ENCODE measurements at places on chromosomes 2 and 18. TPM values are rescaled to one million over a fixed set of nuclear protein-coding genes. Genes with fewer than 3 reads are reported as not detected.

Gene FABP1
- total RNA-seq: not detected

Gene TBR1
- total RNA-seq: not detected

Gene GTF2A1L
- not detected for total RNA-seq

- no peak for DNase-seq
Measured at GRCh38 chr2:45033302-45033701, 24.1 kb upstream of the SIX2 start.

GRCh38 chr2:25497918-25498407, 156.2 kb upstream of the DNMT3A start:
- DNase-seq: no peak

DNA sequence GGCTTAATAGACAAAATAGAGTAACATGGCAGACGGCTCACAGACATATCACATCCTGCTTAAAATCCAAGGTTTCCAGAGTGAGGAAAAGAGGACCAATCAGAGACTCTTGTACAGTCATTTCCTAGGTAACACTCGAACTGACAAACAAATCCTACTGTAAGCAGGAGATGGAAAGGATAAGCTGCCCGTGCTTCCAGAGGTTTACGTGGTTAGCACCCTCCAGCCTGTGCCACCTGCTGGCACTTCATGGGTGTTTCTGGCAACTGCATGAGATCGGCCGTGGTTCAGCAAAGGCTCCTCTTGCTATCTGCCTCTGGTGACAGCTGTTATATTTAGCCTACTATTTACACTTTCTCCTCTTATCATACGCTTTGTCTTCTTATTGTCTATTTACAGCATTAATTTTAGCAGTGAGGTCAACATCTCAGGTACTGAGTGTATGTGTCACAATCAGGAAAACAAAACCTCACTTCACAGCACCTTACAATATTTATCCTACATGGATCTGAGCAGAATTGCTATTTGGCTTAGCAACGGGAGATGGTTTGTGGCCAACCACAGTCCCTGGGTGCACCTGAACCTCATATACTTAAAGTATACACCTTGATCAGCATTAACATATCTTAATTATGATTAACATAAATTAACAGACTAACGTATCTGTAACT, 226.9 kb downstream of the TMEM163 start:
- DNase-seq: no peak

DNA sequence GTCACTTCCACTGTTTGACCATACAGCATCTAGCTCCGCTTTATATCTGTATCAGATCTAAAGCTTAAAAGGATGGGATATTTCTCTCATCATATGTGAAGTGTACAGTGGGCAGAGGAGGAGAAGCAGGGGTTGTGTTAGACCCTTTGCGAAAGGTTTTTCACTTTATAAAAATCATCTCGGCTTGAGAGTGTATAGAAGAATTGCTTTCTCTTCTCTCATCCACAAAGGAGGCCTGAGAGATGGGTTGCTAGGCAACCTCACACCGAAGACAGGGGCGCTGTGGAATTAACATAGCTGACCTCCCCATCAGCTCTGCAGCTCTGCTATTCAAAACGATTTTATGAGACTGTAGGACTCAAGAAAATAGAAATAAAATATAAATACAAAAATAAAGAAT, 70.2 kb upstream of the GALNT3 start:
- no peak for DNase-seq

DNA sequence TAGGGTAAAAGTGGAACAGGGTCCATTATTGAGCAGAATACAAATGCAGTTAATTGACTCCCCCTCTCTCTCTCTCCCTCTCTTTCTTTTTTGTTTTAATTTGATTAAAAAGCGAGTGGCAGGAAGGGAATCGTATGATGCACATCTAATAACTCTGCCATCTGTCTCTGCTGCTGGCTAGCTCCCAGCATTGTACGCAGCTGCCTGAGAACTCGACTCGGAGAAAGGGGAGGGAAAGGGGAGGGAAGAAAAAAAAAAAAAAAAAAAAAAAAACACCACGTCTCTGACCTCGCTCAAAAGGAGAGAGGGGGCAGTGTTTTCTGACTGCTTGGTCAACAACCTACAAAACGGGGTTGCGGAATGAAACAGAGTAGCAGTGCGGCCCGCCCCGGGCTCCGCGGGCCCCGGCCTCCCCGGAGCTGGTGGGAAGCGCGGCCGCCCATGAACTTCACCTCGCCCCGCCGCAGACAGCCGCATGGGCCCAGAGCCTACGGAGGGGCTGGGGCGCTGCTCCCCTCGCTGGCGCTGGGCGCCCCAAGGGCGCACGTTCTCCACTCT, 265.7 kb downstream of the TCF4 start:
- peak; percentile 85 for DNase-seq

Gene PLA2R1
- 16.5 TPM for total RNA-seq

DNA sequence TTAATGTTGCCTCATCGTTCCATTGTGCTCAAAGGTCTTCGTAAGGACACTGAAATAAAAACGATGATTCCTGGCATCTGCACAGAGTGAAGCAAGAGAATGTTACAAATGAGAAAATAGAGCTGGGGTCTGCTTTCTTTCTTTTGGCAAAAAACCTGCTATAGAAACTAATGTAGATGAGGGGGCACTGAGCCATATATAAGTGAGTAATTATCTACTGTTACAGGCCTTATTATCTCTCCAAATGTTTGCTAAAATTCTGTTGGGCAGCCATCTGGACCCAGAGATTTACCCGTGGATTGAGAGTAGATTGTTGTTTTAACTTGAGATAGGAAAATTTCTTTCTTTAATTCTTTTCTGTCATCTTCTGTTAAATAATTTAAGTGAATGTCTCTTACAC, 472.5 kb upstream of the PIK3C3 start:
- DNase-seq: no peak

GRCh38 chr2:35023545-35023944, 1332.0 kb upstream of the CRIM1 start:
- no peak for DNase-seq

DNA sequence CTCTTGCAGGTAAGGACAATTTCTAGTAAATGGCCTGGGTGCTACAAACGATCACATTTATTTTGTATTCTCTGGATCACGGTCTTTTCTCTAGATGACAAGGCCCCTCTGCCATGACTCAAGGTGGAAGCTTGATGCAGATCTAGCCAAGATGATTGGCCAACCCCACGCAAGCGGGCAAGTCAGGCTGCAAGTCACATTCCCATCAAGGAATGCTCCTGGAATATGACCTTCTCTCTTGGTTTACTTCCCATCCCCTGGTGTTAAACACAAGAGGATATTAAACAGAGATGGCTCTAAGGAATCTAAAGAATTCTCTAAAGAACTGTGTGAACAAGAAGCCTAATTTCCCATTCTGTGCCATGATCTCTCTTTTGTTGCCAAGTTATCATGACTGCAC, 97.3 kb upstream of the SERPINE2 start:
- DNase-seq: no peak

DNA sequence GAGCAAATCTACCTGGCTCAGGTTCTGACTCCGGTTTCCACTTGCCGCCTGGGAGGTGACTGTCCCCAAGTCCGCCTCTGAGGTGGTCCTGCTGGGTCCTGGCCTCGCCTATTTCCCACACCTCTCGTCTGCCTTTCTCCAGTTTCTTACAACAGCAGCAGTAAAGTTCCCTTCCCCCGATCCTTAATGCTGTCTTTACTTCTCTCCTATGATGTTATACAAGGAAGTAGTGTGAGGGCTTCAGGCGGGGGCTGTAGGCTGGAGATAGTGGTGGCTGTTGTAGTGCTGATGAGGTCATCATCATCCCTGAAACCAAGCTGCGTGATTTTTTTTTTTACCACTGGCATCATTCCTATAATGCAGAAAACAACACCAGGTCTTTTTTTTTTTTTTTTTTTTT, 18.9 kb downstream of the TGIF1 start:
- DNase-seq: no peak

Gene CPLX4
- total RNA-seq: not detected

DNA sequence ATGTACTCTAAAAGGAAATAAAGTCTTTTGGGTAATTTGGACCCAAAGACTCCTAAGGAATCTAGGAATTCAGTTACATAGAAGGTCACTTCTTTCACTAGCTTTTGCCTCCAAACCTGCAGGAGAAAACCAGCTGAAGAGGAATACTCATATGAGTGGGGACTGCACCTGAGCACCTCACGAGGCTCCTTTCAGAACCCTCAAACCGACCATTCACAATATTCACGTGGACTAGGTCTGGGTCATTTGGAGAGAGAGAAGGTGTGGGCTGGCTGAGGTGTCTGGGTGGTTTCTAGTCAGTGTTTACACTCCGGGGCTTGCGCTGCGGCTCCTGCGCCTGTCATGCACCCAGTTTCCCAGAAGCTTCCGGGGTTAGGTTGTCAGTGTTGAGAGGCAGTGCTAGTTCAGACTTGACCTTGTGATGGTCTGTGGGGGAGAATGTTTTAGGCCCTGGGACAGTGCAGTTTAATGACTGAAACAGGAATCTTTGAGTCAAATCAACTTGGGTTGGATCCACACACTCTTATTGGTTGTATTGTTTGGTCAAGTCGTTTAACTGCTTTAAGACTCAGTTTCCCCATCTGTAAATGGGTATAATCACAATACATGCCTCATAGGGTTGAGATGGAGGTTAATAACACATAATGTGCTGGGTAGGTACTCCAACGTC, 78.4 kb downstream of the LIMS1 start:
- DNase-seq: no peak

Gene C2orf49
- total RNA-seq: 32.5 TPM

Gene DCDC2C
- total RNA-seq: not detected

GRCh38 chr2:221581986-221582385, 9.9 kb upstream of the EPHA4 start:
- no peak for DNase-seq

DNA sequence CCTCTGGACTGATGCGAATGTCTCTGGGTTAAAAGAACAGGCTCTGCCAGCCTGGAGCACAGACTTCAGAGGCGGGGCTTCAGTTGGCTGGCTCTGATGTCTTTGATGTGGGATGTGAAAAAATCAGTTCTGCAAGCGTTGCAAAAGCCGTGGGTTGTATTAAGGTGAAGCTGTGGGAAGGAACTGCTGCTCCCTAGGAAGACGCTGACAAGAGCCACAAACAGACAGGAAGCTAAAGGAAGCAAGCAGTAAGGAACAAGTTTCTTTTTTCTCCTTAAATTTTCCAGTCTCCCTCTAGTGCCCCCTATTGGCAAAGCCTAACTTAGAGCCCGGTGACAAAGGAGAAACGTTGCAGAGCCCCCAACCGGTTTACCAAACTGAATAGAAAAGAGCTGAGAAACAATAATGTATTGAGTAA, 239.0 kb downstream of the CCDC178 start:
- no peak for DNase-seq

Gene ASPRV1
- total RNA-seq: 5.5 TPM

- peak; percentile 39 for DNase-seq
Measured at GRCh38 chr2:1707771-1708418, 36.4 kb downstream of the PXDN start.

Gene DSC3
- total RNA-seq: 0.38 TPM

- DNase-seq: no peak
Measured at GRCh38 chr18:28359176-28359575, 182.2 kb upstream of the CDH2 start.

Gene AQP12B
- total RNA-seq: 0.18 TPM

DNA sequence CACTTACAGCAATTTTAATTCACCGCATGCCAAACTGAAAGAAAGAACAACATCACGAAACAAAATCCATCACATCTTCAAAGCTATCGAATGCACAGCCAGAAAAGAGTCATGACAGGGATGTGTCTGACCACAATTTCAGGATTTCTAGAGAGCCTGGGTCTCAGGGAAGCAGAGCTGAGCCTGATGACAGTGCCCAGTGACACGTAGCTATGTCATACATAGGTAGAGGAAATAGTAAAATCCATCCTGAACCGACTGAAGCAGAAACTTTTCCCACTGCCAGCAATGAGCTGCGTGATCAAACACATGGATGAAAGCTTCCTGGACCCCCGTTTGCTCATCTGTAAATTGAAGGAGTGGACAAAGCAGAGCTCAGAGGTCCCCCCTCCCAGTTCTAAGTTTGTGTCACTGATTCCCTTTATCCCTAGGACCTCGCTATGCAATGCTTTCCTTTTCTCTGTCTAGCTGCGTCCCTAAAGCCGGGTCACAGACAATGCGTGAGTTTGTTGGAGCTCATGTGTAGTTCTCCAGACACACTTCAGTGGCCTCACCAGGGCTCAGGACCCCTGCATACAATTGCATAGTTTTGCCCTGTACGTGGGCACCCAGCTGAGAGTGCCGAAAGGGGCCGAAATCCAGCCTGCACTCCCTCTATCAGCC, 37.6 kb downstream of the CCBE1 start:
- no peak for DNase-seq

Gene CTNNA2
- total RNA-seq: not detected

Gene KCNJ13
- total RNA-seq: not detected

DNA sequence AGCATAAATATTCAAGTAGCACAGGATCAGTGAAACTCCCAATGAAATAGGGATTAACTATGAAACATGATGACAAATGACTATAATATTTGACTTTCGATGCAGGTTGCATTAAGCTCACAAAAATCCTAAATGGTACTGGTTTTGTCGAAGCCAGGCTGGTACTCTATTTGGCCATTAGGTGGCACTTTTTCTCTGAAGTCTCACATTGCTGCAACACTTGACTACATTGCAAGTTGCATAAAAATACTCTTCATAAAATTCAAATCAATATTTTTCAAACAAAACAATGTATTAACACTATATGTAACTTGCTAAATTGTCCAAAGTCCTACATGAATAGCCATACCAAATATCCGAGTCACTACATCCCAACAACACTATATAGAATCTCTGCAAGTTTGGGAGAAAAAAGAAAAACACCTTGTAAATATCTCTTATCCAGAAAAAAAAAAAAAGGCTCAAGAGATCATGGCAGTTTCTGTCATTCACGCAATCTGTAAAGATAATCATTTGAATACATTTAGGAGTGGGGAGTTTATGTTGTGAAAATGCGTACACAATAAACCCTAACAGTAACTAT, 9.5 kb downstream of the RTTN start:
- DNase-seq: no peak

GRCh38 chr2:170307555-170308351, 129.8 kb downstream of the MYO3B start:
- DNase-seq: no peak

GRCh38 chr2:123073371-123073770, 951.7 kb upstream of the CNTNAP5 start:
- no peak for DNase-seq

DNA sequence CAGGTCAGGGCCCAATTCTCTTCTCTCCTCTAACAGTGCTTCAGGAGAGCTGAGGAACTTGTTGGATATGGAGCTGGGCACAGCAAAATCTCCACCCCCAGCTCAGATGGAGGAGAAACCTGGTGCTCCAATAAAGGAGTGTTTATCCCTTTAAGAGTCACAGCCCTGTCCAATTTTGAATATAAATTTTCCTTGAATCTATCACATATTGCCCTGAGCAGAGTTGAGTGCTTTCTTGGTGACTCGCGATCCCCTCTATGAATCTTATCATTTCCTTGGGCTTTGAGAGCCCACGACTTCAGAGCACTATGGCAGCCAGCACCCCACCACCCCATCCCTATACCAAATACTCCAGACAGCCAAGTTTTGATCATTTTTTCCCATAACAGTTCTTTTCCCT, 34.4 kb upstream of the SMAD7 start:
- DNase-seq: no peak

Data from ovary (tissue), 10 donors.